ENCODE measurements at places on chromosomes 16 and 17. TPM values are rescaled to one million over a fixed set of nuclear protein-coding genes. Genes with fewer than 3 reads are reported as not detected.

The AIPL1 gene
- polyA plus RNA-seq = not detected

The ZNF500 gene
- polyA plus RNA-seq = 14.1 TPM

The ZFP3 gene
- 3.6 TPM for polyA plus RNA-seq

The GJC1 gene
- polyA plus RNA-seq = 6.8 TPM

The VASN gene
- polyA plus RNA-seq = 5.0 TPM

The SCNN1G gene
- not detected for polyA plus RNA-seq

The CIBAR2 gene
- 2.4 TPM for polyA plus RNA-seq

The OXLD1 gene
- polyA plus RNA-seq = 32.6 TPM

The TM4SF5 gene
- not detected for polyA plus RNA-seq

The CDH16 gene
- polyA plus RNA-seq = not detected

The XAF1 gene
- polyA plus RNA-seq = 1.8 TPM

The GJD3 gene
- not detected for polyA plus RNA-seq

The ITPRIPL2 gene
- polyA plus RNA-seq = 2.2 TPM

The TERB1 gene
- not detected for polyA plus RNA-seq

The MYCBPAP gene
- polyA plus RNA-seq = 0.61 TPM

The NDUFAB1 gene
- polyA plus RNA-seq = 160 TPM

The CHST5 gene
- polyA plus RNA-seq = 0.49 TPM

The CCR7 gene
- polyA plus RNA-seq = not detected

The IL21R gene
- not detected for polyA plus RNA-seq

The KRTAP4-12 gene
- polyA plus RNA-seq = not detected

The TMED6 gene
- not detected for polyA plus RNA-seq

The SPAG5 gene
- 60.3 TPM for polyA plus RNA-seq

The CLEC3A gene
- not detected for polyA plus RNA-seq

The SLC5A11 gene
- 16.1 TPM for polyA plus RNA-seq

The NCBP3 gene
- 30.7 TPM for polyA plus RNA-seq

The KRT32 gene
- polyA plus RNA-seq = not detected

The ITGB3 gene
- 0.63 TPM for polyA plus RNA-seq

The SEPTIN12 gene
- polyA plus RNA-seq = not detected

The MT3 gene
- 874 TPM for polyA plus RNA-seq

The INCA1 gene
- polyA plus RNA-seq = 3.5 TPM

The SPN gene
- 0.37 TPM for polyA plus RNA-seq

The DNAAF1 gene
- 0.53 TPM for polyA plus RNA-seq
